NCI-H146 (cell line): ENCODE measurements at places on chromosomes 12 and 14.

DNA sequence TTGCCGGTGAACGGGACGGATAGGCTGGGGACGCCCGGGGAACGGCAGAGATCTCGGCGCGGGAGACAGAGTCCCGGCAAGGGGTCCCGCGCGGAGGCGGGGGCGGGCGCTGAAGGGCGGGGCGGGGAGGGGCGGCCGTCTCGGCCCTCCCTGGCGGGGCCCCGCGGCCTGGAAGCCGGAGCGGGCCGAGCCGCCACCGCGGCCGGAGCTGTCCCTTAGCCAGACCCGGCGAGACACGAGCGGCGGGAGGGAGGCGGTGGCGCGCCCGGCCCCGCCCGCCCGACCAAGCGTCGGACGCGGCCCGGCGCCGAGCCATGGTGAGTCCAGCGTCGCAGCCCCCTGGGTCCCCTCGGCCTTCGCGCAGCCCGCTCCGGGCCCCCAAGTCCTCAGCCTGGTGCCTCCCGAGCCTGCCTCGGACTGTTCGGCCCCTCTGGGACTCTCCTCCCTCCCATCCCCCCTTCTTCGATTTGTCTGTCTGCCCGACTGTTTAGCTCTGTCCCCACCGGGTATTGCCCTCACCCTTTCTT, at the start of gene ARHGEF40:
Gene ARHGEF40, plus strand, starts transcription at position 222 of the 527 bp plus-strand sequence. Its CDS starts 93 bp downstream, at position 315.
- peak; percentile 51 for DNase-seq

DNA sequence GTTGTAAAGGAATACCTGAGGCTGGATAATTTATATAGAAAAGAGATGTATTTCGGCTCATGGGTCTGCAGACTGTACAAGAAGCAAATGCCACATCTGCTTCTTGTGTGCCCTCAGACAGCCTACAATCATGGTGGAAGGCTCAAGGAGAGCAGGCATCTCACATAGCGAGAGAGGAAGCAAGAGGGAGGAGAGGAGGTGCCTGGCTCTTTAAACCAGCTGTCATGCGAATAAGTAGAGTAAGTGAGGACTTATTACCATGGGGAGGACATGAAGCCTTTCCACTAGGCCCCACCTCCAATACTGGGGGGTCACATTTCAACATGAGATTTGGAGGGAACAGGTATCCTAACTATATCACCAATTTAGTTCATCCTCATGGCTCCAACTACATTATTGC, 118.7 kb downstream of the ACSS3 start:
- no peak for DNase-seq

- no peak for DNase-seq
Observed at GRCh38 chr12:49092816-49093406, 1.7 kb downstream of the DHH start.

DNA sequence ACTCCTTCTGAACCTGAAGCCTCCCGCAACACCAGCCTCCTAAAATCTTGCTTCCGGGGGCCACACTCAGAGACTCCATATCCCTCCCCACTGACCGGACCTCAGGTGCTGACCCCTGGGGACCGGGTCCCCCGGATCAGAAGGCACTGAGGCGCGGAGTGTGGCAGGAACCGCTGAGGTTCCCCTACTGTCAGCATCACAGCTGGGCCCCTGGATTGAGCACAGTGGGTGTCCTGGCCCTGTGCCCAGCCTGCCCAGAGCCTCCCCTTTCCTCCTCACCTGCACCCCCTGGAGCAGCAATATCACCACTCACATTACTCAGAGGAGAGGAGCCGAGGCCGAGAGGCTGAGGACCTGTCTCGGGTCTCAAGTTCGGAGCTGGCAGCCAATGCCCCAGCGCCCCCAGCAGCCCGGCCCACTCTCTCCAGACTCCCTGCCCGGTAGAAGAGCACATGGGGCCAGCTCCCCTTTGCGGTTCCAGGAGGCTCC, 101.2 kb upstream of the EIF5 start:
- DNase-seq = peak; percentile 79

DNA sequence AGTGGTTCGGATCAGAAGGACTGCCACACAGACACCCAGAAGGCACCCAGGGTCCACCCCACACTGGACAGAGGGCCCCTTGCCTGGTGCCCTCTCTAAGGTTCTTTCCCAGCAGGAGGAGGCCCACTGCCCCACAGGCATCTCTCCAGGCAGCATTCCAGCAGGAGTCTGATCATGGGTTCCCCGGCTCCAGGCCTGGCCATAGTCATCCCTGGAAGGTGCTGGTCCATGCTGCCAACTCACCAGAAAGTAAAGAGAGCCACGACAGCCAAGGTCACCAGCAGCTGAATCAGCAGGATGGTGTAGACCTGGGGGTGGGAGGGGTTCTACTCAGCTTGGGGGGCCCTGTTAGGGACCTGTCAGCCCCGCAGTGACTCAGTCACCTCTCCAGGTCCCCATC, 6.4 kb downstream of the FAIM2 start:
- DNase-seq = no peak

GRCh38 chr12:83113945-83114344, 427.2 kb downstream of the TMTC2 start:
- DNase-seq = no peak

DNA sequence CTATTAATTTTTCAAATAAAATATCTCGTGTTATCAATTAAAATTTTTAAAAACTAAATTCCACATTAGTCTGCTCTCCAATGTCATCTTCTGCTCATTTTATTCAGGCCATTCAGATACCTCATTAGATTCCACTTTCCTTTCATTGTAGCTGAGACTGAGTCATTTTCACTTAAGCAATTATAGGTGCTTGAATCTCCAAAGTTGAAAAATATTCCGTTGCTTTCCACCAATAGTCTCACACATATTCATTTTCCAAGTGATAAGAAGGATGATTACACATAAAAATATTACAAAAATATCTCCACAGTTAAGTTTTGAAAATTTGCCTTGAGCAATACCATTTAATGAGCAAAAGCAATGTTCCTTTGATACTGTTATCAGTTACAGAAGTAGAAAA, 36.5 kb upstream of the YBX3 start:
- no peak for DNase-seq

DNA sequence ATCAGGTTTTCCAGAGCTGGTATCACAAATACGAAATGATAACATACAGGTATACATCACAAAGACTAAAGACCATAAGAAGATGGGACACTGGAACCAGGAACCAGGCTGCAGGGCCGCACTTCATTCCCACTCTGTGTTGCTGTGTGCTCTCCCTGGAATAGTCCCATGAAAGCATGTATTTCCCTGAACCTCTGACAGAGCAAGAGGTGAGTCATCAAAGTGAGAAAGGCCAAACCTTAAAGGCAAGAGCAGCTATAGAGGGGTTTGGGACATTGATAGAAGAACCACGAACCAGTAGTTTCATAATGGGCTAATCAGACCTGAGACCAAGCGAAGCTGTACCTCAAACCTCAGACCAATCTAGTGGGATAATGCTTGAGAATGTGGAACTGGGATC, 283.0 kb upstream of the PRKD1 start:
- no peak for DNase-seq

DNA sequence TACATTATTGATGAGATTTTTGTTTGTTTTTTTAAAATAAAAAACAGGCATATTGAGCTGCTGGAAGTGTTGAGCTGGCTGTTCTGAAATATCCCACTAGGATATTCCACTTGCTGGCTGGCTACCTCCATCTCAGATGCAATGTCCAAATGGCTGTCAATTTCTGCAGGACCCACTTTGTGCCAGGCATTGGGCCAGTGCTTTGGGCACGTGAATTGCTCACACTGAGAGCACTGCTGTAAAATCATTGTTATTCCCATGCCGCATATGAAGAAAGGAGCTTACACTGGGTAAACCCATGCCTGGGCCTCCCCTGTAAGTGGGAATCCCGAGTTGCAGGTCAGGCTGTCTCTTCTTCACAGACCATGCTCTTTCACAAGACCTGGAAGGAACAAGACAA, 56.7 kb downstream of the RGS6 start:
- DNase-seq = no peak

- no peak for DNase-seq
Observed at GRCh38 chr12:130982565-130983225, 29.0 kb downstream of the ADGRD1 start.

DNA sequence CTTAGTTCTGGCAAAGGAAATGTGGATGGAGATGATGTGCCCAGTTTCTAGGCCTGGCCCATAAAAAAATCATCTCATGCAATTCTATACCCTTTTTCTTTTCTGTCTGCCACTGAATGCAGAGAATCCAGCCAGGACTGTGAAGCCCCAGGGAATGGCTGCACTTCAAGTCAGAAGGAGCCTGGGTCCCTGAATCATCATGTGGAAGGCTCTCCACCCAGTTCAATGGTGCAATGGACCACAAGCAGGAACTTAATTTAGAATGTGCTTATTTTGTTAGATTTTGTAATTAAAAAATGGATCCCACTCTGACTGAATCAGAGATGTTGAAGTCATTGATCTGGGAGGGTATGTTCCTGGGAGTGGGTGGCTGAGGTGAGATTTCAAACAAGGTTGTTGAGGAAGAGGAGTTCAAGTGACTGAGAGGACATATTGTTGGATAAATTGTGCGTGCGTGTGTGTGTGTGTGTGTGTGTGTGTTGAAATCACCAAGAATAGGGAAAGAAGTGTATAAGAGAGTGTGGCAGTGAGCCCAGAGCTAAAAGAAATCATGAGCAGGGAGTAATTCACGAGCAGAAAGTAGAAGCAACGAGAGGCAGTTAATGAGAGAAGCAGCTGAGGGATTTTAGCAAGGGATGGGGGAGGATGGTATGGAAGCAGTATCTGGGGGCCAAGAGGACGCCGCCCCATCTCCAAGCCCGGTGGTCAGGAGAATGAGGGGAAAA, 125.4 kb downstream of the TMX1 start:
- no peak for DNase-seq

DNA sequence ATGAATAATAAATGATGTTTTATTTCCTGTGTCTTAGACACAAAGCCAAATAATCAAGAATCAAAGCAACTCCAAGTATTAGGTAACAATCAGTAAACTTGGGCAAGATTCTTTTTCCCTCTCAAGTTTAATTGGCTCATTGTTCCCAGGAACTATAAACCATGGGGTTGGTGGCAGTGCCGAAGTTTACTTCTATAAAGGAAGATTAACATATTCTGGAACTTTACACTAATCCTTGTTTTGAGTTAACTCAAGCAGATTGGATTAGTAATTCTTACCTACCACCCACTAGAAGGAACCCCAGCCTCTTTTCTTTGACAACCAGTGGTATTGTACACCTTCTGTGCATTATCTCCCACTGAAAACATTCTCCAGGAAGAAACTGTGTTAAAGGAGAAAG, 197.1 kb downstream of the EXOC5 start:
- DNase-seq = no peak

DNA sequence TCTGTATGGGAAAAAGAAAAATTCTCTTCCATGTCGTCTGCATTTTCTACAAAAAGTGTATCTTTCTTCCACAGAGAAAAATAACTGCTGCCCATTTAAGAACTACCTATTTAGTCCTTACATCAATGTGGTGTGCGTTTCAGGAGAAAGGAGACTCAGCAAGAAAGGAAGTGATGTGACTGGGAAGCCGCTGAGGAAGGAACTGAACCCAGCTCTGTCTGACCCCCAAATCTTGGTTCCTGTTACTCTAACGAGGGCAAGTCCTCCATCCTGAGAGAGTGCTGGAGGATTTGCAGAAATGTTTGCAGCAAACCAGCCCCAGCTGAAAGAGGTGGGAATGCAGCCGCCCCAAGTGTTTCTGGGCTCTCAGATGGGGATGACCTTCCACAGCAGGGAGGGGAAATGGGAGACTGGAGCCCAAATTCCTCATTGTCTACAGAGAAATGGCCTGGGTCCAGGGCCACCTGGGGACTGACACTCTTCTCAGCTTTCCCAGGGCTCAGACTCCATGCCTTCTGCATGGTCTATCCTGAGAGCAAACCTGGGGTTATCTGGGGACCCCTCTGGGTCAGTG, 6.7 kb upstream of the MLEC start:
- DNase-seq = no peak

- no peak for DNase-seq
Observed at GRCh38 chr14:102914474-102915291, 7.8 kb upstream of the AMN start.

GRCh38 chr12:99783421-99783820, 135.9 kb downstream of the GARIN6 start:
- no peak for DNase-seq

DNA sequence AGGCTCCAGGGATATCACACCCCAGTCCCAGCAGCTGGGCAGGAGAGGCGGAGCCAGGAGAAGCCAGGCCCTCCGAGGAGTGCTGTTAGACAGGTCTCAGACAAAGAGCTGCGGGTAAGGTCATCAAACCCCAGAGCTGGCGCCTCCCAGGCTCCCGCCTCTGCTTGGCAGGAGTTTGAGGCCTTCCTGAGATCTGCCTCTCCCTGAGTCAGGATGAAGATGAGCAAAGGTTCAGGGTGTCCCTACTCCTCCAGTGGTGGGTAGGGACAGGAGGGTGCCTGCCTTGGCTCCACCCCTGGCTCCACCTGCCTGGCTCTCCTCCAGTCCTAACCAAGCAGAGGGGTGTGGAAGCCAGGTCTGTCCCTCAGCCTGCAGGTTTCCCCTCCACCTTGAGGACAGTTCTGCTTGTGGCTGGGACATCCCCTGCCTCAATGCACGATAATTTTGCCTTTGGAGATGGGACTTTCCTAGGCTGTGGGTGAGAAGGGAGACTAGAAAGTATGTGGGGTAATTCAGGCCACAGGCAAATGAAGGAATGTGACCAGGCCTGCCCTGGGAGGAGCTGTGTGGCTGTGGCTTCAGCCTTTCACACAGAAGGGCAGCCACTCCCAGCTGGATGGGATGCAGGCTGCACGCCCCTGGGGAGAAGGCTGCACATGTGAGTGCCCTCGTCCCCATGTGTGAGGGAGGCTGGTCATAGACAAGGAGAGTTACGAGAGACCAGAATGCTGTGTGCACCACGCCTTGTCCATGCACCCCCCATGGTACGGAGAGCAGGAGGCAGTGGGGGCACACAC, 2.2 kb downstream of the PLEKHG6 start:
- DNase-seq = peak; percentile 29

- DNase-seq = no peak
Observed at GRCh38 chr14:71267007-71267513, 359.8 kb downstream of the PCNX1 start.

DNA sequence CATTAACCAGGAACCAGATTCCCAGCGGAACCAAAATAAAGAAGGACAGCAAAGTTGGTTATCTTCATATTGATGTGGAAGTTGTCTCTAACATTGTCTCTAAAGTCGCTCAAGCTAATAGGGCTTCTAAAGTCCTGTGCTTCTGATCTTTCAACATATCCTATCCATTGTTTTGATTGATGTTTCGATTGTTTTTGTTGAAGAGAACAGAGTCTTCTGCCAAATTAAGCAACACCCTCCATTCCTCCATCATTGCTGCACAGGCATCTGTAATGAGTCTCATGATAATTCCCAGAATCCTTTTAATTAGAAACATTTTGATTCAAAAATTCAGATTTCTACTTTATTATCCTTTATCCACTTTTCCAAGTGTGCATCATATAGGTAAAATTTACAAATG, 71.6 kb upstream of the AVPR1A start:
- no peak for DNase-seq

DNA sequence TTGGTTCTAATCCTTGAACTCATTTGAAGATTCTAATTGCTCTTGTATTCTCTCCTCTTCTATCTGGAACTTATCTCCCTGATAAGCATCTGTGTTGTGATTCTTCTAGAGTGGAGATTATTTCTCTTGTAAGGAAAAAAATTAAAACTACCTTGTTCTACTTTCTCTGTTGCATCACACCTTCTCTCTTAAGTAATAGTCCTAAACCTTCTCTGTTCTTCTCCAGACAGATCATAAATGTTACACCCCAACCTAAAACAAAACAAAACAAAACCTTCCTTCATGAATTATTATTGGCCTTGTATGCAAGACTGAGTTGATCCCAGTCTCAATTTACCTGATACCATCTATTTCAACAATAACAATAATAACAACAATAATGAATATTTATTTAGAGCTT, 612.1 kb downstream of the DIO2 start:
- DNase-seq = no peak
